Glomerular endothelial cell (primary cell): ENCODE measurements at places on chromosomes 3 and 15. TPM values are rescaled to one million over a fixed set of nuclear protein-coding genes. Genes with fewer than 3 reads are reported as not detected.

Gene ABHD6
- 8.4 and 9.5 TPM in 2 replicates for total RNA-seq

Gene ALS2CL
- 7.8 and 13.5 TPM in 2 replicates for total RNA-seq

Gene GPR156
- total RNA-seq: 0.76 TPM in 1 of 2 replicates, not detected in the other

Gene FBXW12
- not detected in 2 replicates for total RNA-seq

Gene RASL12
- total RNA-seq: not detected in 2 replicates
